NCI-H187 treated with DMSO at 0.1 percent for 48 hours (cell line): ENCODE measurements at places on chromosomes 6 and 20.
A peak's percentile ranks its signal among the peaks of the same experiment; 100 is the strongest.

- DNase-seq, result no peak
These were observed 12.7 kb downstream of the LEMD2 start for GRCh38 chr6:33776186-33776585.

DNA sequence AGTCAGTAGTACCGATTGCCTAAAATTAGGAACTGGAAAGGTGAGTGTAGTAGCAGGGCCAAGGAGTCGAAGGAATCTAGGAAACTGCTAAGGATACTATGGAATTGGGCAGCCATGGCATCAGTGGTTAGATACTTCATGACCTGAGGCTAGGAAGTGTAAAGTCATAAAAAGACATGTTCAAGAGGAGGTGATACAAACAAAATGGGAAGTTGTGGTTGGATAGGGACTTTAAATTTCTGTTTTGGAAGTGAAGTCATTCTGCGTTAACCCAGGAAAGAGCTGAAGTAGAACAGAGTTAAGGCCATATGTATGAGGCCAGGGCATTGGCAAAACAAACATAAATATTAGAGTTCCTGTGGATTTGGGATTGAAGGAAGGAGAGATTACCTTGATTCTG, 88.6 kb upstream of the TMEM181 start:
- DNase-seq, result no peak

DNA sequence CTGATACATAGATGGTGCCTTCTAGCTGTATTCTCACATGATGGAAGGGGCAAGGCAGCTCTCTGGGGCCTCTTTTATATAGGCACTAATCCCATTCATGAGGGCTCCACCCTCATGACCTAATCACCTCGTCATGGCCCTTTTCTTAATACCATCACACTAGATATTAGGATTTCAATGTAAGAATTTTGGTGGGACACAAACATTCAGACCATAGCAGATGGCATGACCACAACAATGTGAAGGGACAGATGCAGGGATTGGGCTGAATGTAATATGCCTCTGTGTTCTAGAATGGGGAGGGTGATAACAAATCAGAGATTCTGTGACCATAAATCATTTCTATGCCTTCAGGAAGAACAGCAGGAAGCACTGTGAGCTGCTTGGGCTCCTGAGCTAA, 145.8 kb downstream of the LCA5 start:
- DNase-seq, result no peak

GRCh38 chr6:79787626-79788025, 156.5 kb downstream of the SH3BGRL2 start:
- no peak for DNase-seq

DNA sequence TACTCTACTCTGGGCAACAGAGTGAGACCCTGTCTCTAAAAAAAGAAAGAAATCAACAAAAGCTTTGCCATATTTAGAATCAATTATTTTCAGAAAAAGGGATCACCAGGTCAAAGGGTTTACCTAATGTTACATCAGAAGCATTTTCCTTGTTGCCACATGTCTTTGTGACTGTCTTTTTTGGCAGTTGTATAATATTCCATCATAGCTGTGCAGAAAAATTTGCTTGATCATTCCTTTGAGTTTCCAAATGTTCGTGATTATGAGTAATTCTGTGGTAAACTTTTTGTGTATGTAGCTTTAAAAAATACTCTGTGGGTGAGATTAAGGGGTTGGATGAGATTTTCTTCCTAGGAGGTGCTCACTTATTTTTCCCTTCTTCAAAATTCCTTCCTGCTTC, 26.4 kb downstream of the PNPLA1 start:
- no peak for DNase-seq

GRCh38 chr20:53597521-53598120, 4.0 kb upstream of the ZNF217 start:
- no peak for DNase-seq

DNA sequence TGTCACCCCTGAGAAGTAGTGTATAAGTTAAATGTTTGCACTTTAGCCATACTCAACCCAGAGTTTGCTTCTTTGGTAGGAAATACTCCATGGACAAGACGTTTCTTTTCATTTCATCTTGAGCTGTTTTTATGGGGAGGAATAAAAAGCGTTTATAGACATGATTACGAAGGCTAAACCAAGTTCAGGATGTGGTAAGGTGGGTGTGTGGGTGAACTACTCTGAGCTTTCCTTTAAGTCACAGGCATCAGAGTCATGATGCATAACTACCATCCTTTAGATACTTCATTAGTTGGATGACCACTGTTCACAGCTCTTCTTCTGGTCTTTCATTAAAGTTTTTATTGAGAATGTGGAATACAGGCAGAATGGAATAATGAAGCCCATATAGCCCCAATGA, 48.9 kb downstream of the EBF4 start:
- DNase-seq, result no peak

DNA sequence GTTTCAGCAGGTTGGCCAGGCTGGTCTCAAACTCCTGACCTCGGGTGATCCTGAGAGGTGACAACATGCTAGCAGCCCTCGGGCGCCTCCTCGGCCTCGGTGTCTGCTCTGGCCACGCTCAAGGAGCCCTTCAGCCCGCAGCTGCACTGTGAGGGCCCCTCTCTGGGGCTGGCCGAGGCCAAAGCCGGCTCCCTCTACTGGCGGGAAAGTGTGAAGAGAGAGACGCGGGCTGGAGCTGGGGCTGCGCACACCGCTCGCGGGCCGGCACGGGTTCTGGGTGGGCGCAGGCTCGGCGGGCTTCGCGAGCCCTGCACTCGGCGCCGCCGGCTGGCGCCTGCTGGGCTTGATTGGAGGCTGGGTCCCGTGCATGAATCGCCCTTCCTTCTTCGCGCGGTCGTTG, 80.8 kb upstream of the RBM24 start:
- DNase-seq, result no peak

DNA sequence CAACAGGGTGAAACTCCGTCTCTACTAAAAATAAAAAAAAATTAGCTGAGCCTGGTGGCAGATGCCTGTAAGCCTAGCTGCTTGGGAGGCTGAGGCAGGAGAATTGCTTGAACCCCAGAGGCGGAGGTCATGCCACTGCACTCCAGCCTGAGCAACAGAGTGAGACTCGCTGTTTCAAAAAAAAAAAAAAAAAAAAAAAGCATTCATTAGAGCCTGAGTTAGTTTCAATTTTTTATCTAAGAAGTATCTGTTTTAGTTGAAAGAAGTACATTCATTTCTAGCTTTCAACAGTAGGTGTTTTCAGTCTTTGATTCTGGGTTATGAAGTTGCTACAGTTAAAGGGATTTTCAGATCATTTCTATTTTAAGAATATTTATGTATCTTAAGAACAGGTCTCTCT, 42.2 kb downstream of the ZNF292 start:
- DNase-seq, result no peak

DNA sequence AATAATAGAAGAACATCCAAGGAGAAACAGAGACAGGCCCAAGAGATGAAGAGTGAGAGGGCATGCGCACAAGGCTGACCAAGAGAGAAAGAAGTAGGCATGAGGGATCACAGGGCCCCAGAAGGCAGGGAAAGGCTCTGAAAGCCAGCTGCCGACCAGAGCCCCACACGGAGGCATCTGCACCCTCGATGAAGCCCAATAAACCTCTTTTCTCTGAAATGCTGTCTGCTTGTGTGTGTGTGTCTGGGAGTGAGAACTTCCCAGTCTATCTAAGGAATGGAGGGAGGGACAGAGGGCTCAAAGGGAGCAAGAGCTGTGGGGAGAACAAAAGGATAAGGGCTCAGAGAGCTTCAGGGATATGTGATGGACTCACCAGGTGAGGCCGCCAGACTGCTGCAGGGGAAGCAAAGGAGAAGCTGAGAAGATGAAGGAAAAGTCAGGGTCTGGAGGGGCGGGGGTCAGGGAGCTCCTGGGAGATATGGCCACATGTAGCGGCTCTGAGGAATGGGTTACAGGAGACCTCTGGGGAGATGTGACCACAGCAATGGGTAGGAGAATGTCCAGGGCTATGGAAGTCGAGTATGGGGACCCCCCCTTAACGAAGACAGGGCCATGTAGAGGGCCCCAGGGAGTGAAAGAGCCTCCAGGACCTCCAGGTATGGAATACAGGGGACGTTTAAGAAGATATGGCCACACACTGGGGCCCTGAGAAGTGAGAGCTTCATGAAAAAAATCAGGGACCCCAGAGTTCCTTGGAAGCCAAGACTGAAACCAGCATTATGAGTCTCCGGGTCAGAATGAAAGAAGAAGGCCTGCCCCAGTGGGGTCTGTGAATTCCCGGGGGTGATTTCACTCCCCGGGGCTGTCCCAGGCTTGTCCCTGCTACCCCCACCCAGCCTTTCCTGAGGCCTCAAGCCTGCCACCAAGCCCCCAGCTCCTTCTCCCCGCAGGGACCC, 981 bp upstream of the TNF start:
- no peak for DNase-seq

- no peak for DNase-seq
These were observed 300.8 kb downstream of the PHF3 start for GRCh38 chr6:63936399-63936798.

- DNase-seq, result no peak
These were observed 16.8 kb downstream of the SLC17A2 start for GRCh38 chr6:25913741-25914140.

DNA sequence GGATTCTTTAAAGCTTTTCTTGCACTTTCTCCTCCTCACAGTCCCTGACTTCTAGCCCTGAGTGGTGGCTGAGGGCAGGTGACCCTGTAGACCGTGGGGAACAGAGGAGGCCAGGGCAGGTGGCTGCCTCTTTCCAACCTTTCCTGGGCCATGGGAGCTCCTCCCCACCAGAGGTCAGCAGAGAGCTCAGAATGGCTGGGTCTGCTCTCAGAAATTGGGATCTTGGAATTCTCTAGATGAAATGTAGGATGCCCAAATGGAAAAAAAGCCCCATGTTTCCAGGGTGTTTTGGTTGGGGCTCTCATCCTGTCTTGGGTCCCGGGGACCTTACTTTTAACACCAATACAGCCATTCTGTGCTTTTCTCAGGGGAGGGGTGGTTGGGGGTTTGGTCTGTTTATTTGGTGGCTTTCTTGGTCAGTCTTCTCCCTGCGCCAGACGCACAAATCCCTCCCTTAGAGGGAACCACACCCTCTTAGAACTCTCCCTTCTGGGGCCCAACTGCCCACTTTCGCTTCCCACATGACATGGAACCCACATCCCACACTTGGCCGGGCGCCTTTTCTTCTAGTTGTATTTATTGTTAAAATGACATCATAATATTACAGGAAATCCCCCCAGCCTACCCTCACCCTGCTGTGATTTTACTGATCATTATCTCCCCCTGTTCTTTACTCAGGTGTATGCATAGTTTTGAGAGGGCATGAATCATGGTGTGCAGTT, 17.9 kb downstream of the GNAS start:
- peak; percentile 52 for DNase-seq

DNA sequence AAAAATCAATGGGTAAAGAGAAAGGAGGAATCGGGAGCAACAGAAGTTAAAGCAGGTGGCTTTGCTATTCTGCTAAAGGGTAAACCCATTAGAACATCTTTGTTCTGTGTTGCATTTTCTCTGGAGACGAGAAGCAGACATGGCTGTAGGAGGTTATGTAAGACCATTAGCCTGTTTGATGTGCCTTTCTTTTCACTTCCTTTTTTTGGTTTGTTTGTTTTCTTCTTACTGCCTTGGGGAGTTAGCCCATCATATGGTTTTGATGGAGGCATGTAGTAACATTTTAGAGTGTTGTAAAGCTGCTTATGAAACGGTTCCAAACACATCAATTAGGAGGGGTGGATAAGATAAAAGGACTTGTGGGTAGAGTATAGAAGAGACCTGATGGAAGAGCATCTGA, 131.0 kb downstream of the DOK5 start:
- DNase-seq, result no peak

DNA sequence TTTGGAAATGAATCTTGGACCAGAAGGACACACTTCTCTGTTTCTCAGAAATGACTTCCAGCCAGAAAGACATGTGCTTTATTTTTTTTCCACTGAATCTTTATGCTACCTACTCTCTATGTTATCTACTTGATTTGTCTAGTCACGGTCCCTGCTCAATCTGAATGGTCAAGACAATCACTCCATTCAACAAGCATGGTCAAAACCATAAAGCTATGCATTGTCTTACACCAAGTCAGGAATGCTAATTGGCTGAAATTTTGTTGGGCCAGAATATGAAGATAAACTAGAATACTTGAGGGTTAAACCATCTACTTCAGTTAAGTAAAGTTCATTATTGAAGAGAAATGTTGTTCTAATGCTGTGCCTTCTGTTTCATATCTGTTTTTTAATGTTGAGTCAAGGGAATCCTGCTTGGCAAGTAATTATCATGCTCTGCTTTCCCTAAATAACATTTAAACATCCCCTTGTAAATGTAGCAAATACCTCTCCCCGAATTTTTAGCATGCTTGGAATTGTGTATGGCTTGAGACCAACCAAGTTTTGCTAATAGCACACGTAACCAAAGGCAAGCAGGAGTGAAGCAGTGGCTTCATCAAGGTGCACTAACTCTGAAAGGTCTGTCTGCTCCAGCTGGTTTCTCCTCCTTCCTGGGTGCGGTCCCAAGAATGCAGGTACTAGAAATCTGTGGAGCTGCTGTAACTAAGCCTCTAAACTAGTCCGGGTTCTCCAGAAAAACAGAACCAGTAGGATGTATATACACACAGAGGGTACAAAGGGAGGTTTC, 190.3 kb upstream of the CDYL start:
- DNase-seq, result no peak

- DNase-seq, result no peak
These were observed 118.8 kb downstream of the MAP3K7 start for GRCh38 chr6:90468080-90468479.

DNA sequence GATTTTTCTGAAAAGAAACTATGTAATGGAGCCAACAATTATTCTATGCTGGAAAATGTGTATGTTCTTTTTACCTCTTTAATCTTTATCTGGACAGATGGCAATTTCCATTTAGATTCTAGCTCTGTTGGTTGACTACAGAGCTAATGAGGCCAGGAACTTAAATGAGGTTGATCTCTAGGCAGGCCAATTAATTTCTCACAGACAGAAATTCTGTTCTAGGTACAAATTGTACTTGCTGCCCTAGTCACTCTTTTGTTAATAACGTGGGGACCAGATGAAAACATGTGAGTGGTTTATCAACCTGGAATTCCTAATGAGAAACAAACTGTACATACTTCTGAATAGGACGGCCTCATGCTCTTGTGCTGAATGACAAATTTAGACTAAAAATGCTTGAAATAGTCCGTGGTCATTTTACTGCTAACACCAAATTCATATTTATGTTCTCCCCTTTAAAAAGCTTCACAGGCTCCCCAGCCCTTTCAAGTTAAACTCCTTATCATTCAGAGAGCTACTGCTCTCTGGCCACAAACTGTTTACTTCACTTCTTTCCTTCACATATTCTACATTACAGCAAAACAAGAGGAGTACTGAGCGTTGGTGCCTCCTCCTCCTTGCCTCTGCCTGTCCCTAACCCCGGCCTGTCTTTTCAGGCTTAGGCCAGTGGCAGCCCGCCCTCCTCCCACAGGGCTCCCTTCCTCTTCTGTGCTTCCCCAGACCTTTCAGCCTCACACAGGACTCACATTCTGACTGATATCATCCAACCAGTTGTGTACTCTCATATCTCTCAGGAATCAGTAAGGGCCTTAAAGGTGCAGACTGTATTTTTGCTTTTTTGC, 41.4 kb downstream of the DTNBP1 start:
- no peak for DNase-seq
